ENCODE measurements at places on chromosomes 5 and 9.

GRCh38 chr9:127758843-127759242, 19.6 kb downstream of the SH2D3C start:
- no peak for DNase-seq

- DNase-seq, result no peak
These were observed 192.0 kb downstream of the PIK3R1 start for GRCh38 chr5:68407311-68408239.

- no peak for DNase-seq
These were observed 298.0 kb downstream of the FBXL7 start for GRCh38 chr5:15798006-15798405.

DNA sequence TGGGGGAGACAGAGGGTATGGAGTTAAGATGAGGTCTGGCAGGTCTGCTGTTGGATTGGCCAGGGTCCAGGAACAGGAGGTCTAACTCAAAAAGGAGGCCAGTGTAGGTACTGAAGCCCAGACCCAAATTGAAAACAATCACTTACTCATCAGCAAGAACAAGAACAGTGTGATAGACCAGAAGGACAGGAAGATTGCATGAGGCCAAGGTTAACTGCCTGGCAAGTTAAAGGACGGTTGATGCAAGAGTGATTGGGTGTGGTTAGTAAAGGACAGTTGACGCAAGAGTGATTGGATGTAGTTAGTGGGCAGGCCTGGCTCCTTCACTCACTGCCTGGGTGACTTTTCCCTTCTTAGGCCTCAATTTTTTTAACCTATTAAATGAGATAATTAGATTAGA, 132.6 kb downstream of the PDZD2 start:
- DNase-seq, result no peak

DNA sequence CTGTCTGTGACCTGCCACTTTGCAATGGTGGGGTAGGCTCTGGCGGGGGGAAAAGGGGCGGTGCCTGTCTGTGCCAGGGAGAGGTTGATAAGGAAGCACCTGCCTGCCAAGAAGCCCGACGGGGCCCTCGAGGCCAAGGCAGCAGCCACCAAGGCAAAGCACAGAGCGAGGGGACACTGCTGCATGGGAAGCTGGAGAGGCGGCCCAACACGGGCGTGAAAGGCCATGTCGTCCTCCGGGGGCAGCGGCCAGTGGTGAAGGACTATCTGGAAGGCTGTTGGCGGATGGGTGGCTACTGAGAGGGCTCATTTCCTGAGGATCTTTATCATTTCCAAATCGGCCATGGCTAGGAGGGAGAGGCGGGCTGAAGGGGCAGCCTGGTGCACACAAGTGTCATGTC, 66.4 kb downstream of the OTULIN start:
- no peak for DNase-seq

GRCh38 chr5:132646583-132647266, 11.2 kb upstream of the IL13 start:
- DNase-seq, result no peak

DNA sequence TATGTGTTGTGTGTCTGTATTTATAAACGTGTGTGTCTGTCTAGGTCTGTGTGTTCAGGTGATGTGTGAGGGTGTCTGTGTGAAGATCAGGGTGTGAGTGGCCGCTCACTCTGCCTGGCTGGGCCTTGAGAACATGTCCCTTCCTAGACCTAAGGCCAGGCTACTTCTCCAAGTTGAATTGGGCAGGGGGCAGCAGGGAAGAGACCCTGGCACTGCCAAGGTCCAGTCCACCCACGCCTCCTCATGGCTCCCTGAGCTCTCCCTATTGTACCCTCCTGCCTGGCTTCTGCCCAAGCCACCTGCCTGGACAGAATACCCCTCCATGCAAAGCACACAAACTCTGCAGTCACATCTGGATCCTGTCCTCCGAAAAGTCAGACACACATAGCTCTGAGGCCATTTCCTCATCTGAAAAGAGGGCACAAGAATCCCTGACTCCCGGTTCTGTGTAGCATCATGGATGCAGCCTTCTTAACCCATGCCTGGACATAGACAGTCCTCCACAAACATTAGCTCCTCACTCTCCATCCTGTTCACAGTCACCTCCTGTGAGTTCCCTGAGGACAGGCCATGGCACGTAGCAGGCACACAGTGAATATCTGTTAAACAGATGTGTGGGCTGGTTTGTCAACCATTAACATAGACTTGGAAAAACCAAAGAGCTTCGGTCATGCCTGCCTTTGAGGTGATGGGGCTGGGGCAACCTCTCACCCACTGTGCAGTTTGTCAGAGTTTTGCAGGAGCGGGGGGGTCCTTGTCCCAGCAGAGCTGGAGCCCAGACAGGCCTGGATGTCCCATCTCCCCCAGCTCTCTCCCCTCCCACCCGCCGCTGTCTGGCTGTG, 167.8 kb upstream of the MVB12B start:
- DNase-seq, result no peak

DNA sequence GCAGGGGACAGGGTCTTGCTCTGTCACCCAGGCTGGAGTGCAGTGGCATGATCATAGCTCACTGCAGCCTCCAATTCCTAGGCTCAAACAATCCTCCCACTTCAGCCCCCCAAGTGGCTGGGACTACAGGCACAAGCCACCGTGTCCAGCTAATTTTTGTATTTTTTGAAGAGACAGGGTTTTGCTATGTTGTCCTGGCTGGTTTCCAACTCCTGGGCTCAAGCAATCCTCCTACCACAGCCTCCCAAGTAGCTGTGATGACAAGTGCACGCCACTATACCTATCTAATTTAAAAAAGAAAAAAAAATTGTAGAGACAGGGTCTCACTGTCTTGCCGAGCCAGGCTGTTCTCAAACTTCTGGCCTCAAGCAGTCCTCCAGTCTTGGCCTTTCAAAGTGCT, 31.6 kb upstream of the LECT2 start:
- DNase-seq, result no peak

DNA sequence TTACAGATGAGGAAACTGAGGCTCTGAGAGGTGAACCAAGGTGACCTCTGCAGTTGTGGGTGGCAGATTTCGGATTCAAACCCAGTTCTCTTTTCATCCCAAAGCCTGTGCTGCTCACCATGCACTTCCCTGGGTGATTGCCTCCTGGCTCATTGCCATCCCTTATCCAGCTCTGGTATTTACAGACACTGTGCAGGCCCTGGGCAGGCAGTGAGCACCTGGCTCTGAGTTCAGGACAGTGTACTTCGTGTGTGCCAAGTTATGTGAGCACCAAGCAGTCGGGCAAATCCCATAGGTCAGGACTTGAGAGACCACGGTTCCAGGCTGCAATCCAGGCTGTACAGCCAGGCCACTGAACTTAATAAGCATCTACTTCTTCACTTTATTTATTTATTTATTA, 1.4 kb downstream of the LRSAM1 start:
- no peak for DNase-seq

GRCh38 chr5:139517683-139518564, 35.4 kb upstream of the STING1 start:
- DNase-seq, result peak; percentile 94

GRCh38 chr5:87002485-87002884, 265.2 kb upstream of the RASA1 start:
- DNase-seq, result no peak

GRCh38 chr5:98786191-98786853, 12.9 kb downstream of the RGMB start:
- peak; percentile 53 for DNase-seq
